H1 (cell line): ENCODE measurements at places on chromosomes 4 and X. TPM values are rescaled to one million over a fixed set of nuclear protein-coding genes. Genes with fewer than 3 reads are reported as not detected.

- no peak for DNase-seq
Measured at GRCh38 chr4:83582289-83582785, 46.4 kb downstream of the GPAT3 start.

- no peak for DNase-seq
Measured at GRCh38 chrX:153564047-153564606, 34.8 kb downstream of the CCNQ start.

GRCh38 chrX:119755981-119756533 is 2.3 kb upstream of the SOWAHD start:
- DNase-seq, result no peak

DNA sequence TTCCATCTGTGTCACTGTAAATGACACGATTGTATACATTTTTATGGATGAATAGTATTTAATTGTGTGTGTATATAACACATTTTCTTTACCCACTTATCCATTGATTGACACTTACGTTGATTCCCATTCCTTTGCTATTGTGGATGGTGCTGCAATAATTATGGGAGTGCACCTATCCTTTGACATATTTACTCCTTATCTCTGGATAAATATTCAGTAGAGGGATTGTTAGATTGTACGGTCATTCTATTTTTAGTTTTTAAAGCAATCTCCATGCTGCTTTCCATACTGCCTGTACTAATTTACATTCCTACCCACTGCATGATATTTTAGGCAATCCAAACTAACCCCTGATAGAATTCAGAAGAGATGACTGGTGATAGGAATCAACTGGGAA is 980.1 kb downstream of the FSTL5 start:
- DNase-seq, result no peak

DNA sequence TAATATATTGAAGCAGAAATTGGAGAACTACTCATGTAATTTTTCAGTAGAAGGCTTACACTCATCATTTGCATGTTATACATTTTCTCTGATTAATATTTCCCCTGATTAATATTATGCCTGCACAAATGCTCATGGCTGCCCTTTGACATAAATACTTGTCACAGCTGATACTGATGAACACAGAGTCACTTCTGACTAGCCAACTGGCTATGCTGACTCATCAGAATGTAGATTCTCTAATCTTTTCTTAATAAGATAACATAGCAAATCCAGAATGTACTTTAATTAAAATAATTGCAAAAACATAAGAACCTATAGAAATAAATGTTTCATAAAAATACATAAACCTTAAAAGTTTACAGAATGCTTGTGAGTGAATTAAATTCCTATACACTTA is 52.4 kb upstream of the C4orf54 start:
- DNase-seq, result no peak

DNA sequence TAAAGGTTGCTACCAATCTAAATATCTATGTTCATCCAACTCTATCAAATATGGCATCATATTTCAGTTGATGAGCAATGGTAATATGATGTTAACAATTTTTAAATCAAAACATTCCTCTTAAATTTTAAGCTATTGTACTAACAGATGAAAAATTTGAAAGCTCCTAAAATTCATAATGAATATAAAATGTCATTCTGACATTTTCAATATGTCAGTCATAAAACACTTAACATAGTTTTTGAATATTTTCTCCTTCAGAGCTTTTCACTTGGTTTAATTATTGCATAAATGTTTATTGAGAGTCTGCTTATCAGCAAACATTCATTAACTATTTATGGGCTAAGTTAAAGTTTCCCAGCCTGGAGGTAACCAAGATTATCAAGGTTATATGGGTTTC is 11.8 kb downstream of the ARSJ start:
- no peak for DNase-seq

GRCh38 chrX:42996861-42997260 is 218.9 kb upstream of the PPP1R2C start:
- no peak for DNase-seq

- DNase-seq, result no peak
Measured at GRCh38 chr4:22427675-22428074, 88.2 kb downstream of the ADGRA3 start.

GRCh38 chr4:33057736-33058135 is 2337.6 kb downstream of the PCDH7 start:
- DNase-seq, result no peak

DNA sequence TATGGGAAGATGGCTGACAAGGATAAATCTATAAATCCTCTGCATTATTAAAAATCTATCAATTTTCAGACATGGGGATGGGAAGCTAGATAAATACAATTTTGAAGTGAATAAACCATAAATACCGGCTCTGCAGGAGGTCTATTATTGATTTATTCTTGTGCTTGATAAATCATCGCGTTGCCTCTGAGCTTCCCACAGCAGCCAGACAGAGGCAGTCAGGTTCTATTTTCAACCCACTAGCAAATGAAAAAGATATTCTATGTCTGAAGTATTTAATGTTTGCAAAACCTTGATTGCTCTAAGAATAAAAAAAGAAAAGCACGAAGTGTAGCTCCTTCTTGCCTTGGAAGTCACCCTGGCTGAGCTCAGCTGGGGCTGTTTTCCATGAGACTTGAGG is 216.2 kb downstream of the DHRSX start:
- DNase-seq, result no peak

DNA sequence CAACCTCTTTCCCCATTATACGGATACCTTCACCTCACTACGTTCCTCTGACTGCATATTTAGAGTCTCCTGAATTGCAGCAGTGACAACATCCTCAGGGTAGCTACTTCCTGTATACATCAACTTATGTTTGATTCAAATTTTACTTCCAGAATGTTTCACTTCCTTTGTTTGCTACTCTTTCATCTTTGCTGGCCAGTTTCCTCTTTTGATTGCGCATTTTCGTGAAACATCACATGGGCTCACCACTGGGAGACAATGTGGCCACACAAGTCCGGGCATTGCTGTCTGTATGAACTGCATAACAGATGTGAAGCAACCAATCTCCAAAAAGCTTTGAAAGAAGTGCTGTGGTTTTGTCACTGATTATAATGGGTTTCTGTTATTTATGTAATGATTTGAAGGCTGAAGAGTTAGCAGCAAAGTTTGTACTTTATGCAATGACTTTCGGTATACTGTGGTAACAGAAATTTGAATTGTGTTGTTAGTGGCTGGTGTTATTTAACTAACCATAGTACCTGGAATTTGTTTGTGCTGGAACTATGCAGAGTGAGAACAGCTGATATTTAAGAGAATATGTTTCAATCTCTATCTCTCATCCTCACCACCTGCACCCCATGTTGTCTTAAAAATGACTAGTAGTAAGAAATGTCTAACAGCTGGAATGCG is 7.4 kb downstream of the SNCA start:
- DNase-seq, result no peak

- no peak for DNase-seq
Measured at GRCh38 chr4:182616476-182616875, 300.7 kb downstream of the DCTD start.

DNA sequence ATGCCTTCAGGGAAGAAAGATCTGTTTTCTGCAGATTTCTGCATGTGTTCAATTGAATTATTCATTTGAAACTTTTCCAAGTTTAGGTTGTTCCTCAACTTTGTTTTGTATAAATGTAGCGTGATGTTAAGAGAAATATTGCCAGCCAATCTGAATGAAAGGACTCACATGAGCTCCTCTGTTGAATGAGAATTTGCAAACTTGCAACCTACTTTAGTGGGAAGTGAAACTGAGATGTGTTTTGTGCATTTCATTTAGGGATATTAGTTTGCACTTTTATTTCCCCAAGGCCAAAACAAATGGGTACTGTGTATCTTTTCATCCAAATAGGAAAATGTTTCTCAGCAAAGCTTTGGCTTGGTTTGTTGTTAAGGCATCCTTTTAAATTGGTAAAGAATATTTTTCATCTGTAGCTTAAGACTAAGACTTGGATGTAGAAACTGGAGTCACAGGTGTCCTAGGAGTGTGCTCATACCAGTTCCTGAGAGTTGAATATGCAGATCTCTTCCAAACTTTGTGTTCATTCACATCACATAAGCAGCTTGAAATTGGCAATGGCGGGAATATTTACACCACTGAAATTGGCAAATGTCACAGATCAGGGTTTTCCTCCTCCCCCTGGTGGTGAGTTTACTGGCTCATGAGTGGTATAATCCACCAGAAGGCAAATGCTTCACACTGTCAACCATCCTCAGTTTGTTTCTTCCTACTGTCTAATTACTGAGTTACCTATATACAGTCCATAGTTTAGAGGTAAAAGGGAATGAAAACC is 193.6 kb upstream of the BANK1 start:
- DNase-seq, result no peak

- DNase-seq, result no peak
Measured at GRCh38 chr4:123783921-123784320, 387.3 kb downstream of the SPRY1 start.

GRCh38 chr4:11624370-11624769 is 195.7 kb upstream of the HS3ST1 start:
- no peak for DNase-seq

DNA sequence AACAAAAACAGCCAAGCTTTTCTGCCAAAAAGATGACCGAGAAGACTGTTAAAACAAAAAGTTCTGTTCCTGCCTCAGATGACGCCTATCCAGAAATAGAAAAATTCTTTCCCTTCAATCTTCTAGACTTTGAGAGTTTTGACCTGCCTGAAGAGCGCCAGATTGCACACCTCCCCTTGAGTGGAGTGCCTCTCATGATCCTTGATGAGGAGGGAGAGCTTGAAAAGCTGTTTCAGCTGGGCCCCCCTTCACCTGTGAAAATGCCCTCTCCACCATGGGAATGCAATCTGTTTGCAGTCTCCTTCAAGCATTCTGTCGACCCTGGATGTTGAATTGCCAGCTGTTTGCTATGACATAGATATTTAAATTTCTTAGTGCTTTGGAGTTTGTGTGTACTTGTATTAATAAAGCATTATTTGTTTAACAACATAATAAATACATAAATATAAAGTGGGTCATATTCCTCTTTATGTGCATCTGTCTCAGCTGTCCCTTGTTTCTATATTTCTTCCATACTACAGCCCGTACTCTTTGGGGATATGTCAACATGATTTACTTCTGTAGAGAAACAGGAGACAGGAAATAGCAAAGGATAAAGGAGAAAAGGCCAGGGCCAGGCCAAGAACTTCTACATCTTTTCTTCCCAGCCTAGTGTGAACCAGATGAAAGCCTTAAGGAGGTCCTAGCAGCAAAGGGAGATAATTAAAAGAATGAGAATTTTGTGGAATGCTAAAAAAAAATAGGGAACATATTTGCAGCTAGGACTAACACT is 667 bp downstream of the PTTG2 start:
- DNase-seq, result no peak

- no peak for DNase-seq
Measured at GRCh38 chr4:7893539-7893938, 46.1 kb downstream of the AFAP1 start.

Gene CBLL2
- total RNA-seq, result not detected in 2 replicates

Gene FRMD7
- not detected in 2 replicates for total RNA-seq

Gene CACNA1F
- 0.77 and 0.84 TPM in 2 replicates for total RNA-seq

Gene NAA11
- not detected in 2 replicates for total RNA-seq

Gene GPRIN3
- total RNA-seq, result 1.4 and 1.6 TPM in 2 replicates

Gene TRIML2
- total RNA-seq, result 59.2 and 62.8 TPM in 2 replicates

Gene GPR143
- total RNA-seq, result 18.5 and 19.3 TPM in 2 replicates
